ENCODE measurements at places on chromosomes 12 and 14.

GRCh38 chr12:77615332-77615731 lies 215.4 kb upstream of the NAV3 start:
- DNase-seq: no peak

DNA sequence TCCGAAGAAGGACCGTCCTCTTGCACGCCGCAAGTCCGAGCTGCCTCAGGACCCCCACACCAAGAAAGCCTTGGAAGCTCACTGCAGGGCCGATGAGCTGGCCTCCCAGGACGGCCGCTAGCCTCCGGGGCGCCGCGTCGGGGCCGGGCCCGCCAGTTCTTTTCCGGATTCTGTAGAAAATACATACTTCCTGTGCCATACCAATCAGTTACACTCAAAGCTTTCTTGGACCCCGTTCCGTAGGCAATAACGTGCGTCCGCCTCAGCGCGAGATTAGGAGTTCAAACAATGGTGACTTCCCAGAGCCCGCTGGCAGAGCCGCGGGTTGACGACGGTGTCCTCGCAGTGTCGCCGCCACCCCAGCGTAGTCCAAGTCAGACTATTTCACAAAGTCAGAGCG lies 39.2 kb upstream of the DYNC1H1 start:
- DNase-seq: no peak

DNA sequence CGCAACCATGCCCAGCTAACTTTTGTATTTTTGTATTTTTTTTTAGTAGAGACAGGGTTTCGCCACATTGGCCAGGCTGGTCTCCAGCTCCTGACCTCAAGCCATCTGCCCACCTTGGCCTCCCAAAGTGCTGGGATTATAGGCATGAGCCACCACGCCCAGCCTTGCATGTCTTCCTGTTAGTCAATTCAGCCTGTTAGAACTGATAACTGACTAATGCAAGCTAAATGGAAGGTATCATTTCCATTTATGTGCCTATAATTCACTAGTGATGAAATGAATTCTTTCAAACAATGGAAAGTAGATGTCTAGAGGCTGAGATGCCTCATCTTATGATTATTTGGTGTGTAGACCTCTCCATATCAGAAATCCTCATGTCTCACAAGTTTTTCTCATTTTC lies 37.3 kb upstream of the DIP2B start:
- DNase-seq: no peak

DNA sequence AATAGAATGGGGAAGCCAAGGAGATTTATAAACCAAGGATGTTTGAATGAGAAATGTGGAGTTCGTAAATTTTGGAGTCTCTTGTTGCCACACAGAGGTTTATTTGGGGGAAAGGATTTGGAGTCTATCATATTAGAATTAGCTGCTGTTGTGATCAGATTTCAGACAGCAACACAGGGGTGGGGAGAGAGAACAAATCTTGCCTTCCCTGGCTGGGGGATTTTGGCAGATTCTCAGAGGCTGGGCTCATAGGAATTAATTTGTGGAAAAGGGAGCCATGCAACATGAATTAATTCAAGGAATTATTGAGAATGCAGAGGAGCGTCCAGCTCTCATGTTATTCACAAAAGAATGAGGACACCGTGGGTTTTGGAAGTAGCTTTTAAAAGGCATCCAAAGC lies 73.9 kb upstream of the PRMT8 start:
- no peak for DNase-seq

DNA sequence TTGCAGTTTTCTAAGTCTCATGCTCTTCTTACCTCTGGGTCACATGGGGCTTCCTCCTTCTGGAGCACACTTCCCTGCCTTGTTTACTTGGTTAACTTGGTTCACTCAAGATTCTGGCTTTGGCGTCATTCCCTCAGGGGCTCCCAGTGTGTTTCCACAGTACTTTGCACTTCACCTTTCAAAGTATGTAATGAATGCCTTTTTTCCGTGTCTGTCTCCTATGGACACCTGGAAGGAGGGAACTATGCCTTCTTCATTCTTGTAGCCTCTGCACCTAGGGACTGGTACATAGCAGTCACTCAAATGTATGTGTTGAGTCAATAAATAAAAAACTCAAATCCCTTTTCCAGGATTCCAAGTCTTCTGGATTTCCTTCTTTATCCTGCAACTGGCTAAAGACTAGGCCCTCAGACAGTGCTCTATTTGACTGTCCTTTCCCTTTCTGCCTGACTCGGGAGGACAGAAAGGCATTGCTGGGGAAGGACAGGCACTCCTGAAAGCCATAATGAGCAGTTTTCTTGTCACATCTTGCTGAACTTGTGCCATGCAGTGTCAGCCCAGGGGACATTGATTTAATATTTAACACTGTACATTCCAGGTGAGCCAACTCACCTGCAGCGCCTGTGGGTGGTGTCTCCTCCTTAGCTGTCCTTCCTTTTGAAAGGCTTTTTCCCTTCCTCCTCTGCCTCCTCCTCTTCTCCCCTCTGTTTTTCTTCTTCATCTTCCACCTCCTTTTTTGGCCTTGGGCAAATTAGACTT lies 12.8 kb downstream of the MYRFL start:
- DNase-seq: no peak

GRCh38 chr12:47601071-47601470 lies 104.8 kb downstream of the RPAP3 start:
- DNase-seq: no peak
